ENCODE measurements at places on chromosomes 7 and 10.

DNA sequence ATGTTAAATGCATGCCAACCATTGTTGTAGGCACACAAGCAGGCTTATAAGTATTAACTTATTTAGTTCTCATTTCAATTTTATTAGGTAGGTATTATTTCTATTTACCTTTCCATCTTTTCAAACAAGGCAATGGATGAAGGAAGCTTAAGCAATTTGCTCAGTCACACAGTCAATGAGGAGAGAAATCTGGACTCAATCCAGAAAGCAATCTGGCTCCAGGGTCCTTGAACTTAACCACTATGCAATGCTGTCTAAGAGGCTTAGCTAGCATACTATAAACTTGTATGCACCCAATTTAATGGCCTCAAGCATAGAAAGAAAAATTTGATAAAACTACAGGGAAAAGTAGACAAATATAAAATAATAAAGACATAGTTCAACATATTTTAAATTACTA, 88.6 kb downstream of the VWDE start:
- no peak for DNase-seq

- DNase-seq = no peak
These were observed 481.2 kb downstream of the KCNMA1 start for GRCh38 chr10:77156406-77156879.

GRCh38 chr7:130009848-130010688, 41.1 kb downstream of the ZC3HC1 start:
- DNase-seq = no peak

- no peak for DNase-seq
These were observed 159.8 kb downstream of the WDR37 start for GRCh38 chr10:1215862-1216573.

DNA sequence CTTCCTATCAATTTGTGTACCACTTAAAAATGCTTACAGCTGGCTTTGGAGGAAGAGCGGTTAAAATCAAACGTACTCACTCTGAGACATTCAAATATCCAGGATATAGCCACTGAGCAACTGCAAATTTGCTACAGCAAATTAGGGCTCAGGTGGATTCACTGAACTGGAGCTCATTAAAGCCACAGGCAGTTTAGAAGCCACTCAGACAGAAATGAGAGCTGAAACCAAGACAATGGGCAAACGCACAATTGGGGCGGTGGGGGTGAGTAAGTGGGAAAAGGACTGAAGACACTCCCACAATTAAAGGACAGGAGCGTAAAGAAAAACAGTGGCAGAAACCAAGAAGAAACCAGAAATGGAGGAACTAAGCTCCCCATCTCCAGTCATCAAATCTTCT, 20.5 kb downstream of the MPP7 start:
- no peak for DNase-seq

DNA sequence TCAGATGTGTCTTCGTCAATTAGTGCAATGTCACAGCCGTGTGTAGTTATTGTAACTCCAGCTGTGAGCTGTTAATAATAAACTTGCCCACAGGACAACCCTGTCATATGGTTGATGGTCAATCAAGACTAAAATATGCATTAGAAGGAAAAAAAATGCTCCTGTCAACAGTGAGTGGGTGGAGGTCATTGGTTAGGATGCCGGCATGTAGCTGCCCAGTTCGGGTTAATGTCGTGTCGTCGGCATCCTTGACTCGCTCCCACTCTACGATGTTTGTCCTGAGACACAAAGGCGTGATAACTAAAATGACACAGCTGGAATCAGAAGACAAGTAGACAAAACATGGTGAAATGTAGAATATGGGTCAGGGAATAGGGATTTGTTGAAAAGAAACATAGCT, 442.8 kb upstream of the NPVF start:
- no peak for DNase-seq

- no peak for DNase-seq
These were observed 317.0 kb downstream of the CACNA2D1 start for GRCh38 chr7:82126576-82126975.

- DNase-seq = no peak
These were observed 171.0 kb upstream of the SEMA3E start for GRCh38 chr7:83819911-83820310.

DNA sequence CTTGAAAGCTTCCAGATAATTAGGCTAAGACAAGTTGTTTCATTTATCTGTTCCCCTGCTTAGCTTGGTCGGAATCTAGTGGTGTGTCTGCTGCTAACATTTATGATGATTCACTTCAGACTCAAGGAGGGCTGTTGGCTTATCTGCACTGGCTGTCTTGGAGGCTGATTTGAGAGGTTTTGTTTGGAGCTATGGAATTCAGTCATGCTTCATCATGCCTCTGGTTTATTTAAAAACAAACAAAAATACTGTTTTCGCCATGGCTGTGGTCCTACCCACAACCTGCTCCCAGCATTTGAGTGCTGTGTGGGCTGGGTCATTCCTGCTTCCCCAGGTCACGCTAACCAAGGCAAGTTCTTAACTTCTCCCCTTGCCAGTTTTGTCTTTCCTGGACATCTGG, 11.7 kb upstream of the ARPC1B start:
- no peak for DNase-seq

DNA sequence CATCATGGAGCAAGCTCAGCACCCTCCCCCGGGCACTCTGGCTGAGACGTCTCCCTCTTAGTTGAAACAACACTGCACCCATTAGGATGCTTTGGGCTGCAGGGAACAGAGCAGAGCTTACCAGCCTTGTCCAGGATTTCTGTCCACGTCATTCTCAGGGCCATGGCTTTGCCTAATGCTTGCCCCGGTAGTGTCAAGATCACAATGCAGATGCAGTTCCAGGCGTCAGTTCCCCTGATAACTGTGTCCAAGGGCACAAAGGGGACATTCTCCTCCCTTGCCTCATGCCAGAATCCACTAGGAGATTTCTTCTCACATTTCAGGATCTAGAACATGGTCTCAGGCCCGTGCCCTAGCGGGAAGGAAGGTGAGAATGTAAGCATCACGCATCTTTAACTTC, 17.2 kb upstream of the GRB10 start:
- DNase-seq = no peak

GRCh38 chr10:43808136-43808535, 159.5 kb upstream of the ZNF32 start:
- no peak for DNase-seq

DNA sequence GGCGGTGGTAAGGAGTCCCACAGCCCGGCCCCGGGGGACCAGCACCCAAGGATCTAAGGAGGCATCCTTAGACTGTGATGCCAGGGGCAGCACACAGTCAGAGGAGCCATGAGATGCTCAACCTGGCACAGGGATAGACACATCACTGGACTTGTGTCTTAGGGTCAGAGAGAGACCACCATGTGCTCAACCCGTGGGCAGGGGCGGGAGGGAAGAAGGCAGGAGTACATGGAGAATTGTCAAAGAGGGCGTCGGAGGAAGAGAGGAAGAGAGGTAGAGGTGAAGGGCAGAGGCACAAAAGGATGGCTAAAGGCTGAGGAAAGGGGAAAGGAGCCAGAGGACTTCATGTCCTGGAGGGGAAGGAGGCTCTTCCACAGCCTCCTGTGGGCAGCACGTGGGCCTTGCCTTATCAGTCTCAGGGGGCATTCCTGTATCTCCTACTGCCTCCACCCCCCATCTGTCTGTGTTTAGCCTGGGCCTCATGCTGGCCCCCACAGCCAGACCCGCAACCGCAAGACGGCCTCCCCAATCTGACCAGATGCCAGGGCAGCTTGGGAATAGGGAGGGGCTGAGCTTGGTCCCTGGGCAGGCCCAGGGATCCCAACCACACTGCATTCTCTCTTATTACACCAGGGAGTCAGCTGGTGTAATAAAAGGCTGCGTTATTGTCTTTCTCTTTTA, 2.2 kb downstream of the ADCY1 start:
- DNase-seq = no peak

GRCh38 chr10:118844731-118845521, 90.2 kb upstream of the CACUL1 start:
- DNase-seq = no peak

DNA sequence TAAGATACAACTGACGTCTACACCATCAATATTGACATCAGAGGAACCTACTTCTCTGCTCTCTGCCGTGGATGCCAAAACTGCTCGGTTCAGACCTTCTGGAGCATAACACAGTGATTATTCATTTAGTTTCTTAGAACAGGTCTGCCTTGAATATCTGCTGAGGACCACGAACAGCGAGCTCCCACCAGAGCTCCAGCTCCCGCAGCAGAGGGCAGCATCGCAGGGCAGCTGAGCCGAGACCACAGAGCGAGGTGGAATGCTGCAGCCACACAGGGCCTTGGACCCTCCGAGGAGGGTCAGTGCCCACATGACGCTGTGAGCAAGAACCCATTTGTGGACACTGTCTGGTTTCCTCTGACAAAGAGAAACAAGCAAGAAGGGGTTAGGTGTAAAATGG, 6.8 kb downstream of the VIPR2 start:
- DNase-seq = no peak
